Stimulated activated CD4-positive, alpha-beta T cell treated with anti-CD3 and anti-CD28 coated beads, Interleukin-15, amount 100 ng/mL, for 24 hours (primary cell): ENCODE measurements at places on chromosomes 12 and 14.

GRCh38 chr12:77782766-77783165 is 47.9 kb upstream of the NAV3 start:
- no peak for DNase-seq

GRCh38 chr14:21940887-21941856 is 267.6 kb upstream of the OR4E1 start:
- peak; percentile 41 for DNase-seq

DNA sequence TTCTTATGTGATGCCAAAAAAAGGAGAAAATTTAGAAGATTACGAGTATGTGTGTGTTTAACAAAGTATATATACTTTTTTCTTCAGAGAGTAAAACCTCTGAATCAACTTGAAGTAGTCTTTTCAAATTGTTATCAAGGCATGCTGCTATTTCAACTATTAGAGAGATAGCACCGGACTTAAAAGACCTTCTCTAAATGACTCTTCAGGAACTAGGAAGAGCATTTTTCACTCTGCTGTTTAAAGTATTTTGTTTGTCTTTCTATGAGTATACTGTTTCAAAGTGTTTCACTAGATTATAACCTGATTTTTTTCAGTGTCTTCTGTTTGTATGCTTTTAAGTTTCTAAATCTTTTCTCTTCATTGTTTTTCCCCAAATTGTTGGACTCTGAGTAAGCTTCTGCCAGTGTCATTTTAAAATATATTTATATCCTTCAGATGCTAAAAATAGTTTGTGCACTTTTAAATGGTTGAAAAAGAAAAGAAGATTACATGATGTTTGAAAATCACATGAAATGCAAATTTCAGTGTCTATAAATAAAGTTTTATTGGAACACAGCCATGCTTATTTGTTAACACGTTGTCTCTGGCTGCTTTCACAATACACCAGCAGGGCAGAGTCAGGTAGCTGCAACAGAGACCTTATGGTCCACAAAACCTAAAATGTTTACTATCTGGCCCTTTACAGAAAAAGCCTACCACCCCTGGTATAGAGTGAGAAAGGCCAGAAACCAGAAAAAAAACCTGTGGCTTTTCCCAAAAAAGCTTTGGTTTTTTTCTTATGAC is 21.3 kb downstream of the CRADD start:
- DNase-seq: no peak

- DNase-seq: peak; percentile 8
Measured at GRCh38 chr12:76674669-76675315, 89.1 kb upstream of the ZDHHC17 start.
